CD14-positive monocyte (primary cell): ENCODE measurements at places on chromosomes 7 and 10. TPM values are rescaled to one million over a fixed set of nuclear protein-coding genes. Genes with fewer than 3 reads are reported as not detected.

ARHGAP21 gene
- 8.0 and 20.0 TPM in 2 replicates for polyA plus RNA-seq

LIPK gene
- polyA plus RNA-seq = not detected in 2 replicates

ERVW-1 gene
- not detected for polyA plus RNA-seq

GPNMB gene
- 1.3 TPM for polyA plus RNA-seq

VAX1 gene
- not detected in 2 replicates for polyA plus RNA-seq

- no peak overlapping the region for H3K27ac ChIP-seq
- H3K36me3 ChIP-seq = no peaks in the 10 kb centered on the region
- no peak for DNase-seq
- no peak overlapping the region for H3K4me3 ChIP-seq
Measured at GRCh38 chr10:86673216-86673826, 5.0 kb downstream of the LDB3 start.

- no peak overlapping the region for H3K4me3 ChIP-seq
- peak; percentile 77 for DNase-seq
- H3K4me1 ChIP-seq = peaks cover 7% of the 10 kb centered on the region
- H3K27me3 ChIP-seq = peaks cover 29% of the 10 kb centered on the region
- H3K27ac ChIP-seq = no peak overlapping the region
Measured at GRCh38 chr7:26078437-26079336, 73.3 kb upstream of the NFE2L3 start.

- H3K27me3 ChIP-seq = peaks cover 9% of the 10 kb centered on the region
- no peak overlapping the region for H3K4me3 ChIP-seq
- H3K4me1 ChIP-seq = no peaks in the 10 kb centered on the region
- H3K27ac ChIP-seq = no peak overlapping the region
- H3K36me3 ChIP-seq = no peaks in the 10 kb centered on the region
- DNase-seq = no peak
Measured at GRCh38 chr10:100114976-100115770, 33.5 kb upstream of the CPN1 start.

DNA sequence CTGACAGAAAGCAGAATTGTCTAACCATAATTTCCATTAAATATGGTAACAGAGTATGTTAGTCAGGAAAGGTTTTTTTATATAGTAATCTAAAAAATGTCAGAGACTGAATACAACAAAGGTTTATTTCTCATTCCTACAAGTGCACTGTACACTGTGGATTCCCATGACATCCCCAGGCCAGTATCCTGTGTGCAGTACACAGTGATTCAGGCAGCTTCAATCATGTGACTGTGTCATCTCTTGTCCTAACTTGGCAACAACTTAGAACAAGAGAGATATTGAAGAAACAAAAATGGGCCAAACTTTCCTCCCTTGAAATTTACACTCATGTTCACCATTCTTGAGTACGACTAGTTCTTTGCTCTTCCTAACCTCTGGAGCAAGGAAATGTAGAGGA, 189.8 kb upstream of the SEMA3A start:
- H3K4me1 ChIP-seq = no peaks in the 10 kb centered on the region
- no peaks in the 10 kb centered on the region for H3K27me3 ChIP-seq
- H3K36me3 ChIP-seq = no peaks in the 10 kb centered on the region
- H3K4me3 ChIP-seq = no peak overlapping the region

- no peak overlapping the region for H3K27ac ChIP-seq
- no peaks in the 10 kb centered on the region for H3K36me3 ChIP-seq
- H3K4me3 ChIP-seq = no peak overlapping the region
- H3K4me1 ChIP-seq = no peaks in the 10 kb centered on the region
Measured at GRCh38 chr7:107946451-107946850, 55.5 kb downstream of the DLD start.

GRCh38 chr10:24814568-24815313, 91.1 kb upstream of the ARHGAP21 start:
- H3K4me1 ChIP-seq = no peaks in the 10 kb centered on the region
- H3K4me3 ChIP-seq = no peak overlapping the region
- H3K27ac ChIP-seq = no peak overlapping the region

DNA sequence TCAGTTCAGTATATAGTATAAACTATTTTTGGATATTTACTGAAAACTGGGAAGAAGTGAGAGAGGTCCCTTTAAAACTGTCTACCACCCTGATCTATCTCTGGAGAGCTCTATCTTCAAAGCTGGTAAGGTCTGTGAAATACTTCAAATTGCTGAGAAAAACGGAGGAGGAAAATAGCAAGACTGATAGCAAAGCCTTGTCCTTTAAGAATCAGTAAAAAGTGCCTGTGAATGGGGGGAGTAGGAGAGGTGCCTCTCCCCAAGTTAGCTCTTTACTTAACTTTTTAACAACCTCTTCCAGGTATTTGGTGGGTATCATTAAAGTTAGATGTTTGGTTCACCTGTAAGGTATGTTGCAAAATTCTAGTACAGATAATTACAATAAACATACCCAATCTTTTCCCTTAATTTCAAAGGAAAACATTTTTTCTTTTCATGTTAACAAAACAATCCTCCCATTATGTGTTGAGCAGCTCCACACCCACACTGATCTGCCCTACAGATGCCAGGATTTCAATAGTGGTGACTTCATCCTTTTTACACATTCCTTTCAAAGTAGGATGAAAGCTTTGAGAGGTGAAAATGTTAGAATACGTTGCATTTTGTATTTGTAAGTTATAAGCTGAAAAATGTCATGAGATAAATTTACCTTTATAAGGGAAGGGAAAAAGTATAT, 149.2 kb downstream of the CRPPA start:
- H3K4me1 ChIP-seq = no peaks in the 10 kb centered on the region
- no peak overlapping the region for H3K27ac ChIP-seq
- H3K27me3 ChIP-seq = no peaks in the 10 kb centered on the region
- H3K4me3 ChIP-seq = no peak overlapping the region
- no peaks in the 10 kb centered on the region for H3K36me3 ChIP-seq

DNA sequence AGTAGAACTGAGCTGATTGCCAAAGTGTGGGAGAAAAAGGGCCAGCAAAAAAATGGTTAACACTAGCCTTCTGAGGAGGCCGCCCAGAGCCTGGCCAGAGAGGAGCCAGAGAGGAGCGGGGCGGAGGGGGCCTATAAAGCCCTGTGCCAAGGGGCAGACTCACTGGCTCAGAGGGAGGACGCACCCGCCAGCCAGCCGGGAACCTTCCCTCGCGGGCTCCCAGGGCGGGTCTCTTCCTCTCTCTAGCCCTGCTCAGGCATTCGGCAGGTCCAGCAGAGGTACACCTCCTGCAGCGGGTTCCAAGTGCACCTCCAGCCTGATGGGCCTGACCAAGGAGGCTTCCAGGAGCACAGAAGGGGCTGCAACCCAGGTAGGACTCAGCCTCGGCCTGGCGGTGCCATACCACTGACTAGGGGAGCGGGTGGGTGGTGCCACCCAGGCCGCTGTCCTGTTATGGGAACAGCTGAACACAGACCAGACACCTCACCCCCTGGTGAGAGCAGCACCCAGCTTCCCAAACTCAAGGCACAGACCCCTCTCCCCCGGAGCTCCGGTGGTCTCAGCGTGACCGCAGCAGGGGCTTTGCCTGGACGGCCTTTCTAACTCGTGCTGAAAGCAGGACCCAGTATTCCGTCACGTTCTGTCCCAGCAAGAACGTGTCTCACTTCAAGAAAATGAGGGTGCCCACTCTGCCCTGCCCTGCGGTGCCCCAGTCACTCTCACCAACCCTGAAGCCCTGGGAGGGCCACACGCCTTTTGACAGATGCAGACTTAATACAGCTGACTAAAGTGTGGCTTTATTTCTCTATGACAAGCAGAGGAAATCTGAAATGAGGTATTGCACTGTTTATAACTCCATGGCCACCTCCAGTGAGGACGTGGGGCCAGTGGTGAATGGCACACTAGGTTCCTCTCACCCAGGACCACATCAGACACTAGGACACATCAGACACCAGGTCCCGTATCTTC, at the start of gene GPER1:
TSS of gene GPER1 (plus strand) at position 162 of the 969 bp plus-strand sequence. CDS start 3,616 bp downstream, outside the sequence.
- H3K4me3 ChIP-seq = peak within 1 kb of the TSS; percentile 80
- H3K27me3 ChIP-seq = no peaks in the 10 kb centered on the region
- DNase-seq = no peak

GRCh38 chr10:84340187-84340586, 11.8 kb downstream of the CCSER2 start:
- no peaks in the 10 kb centered on the region for H3K36me3 ChIP-seq
- no peak overlapping the region for H3K27ac ChIP-seq
- H3K4me3 ChIP-seq = no peak overlapping the region
- H3K4me1 ChIP-seq = no peaks in the 10 kb centered on the region
- DNase-seq = no peak
